ENCODE measurements at places on chromosomes 5 and 9.
A peak's percentile ranks its signal among the peaks of the same experiment; 100 is the strongest.

DNA sequence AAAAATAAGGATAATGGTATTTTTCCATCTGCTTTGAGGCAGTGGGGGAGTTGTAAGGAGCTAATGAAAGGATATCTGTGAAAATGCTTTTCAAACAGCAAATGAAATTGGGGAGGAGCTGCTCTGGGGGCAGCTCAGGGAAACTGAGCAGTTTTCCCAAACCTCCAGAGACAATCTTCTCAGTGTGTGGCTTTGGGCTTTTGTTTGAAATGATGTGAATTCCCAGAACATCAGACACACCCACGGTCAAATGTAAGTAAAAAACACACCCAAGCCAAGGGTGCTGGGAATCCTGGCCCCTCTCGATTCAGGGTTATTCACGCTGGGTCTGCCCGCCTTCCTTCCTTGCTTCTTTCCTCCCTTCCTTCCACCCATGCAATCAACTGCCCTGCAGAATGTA is 512.6 kb downstream of the BNC2 start:
- no peak for DNase-seq

DNA sequence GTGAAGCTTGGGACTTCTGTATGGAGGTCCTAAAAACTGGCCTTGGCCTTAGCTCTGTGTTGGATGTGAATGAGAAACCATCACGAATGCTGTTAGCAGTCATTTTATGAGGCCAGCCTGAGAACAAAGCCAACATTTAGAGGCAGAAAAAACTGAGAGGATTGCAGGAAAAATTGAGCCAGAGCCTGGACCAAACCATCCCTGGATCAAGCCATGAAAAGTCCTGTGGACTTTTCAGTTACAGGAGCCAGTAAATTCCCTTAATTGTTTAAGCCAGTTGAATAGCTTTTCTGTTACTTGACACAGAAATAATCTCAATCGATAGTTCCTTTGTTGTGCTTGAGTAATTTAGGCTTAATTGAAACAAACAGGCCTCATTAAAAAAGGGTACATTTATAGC is 42.6 kb upstream of the SPATA31D4 start:
- DNase-seq = no peak

GRCh38 chr9:1869843-1870242 is 145.3 kb upstream of the SMARCA2 start:
- DNase-seq = peak; percentile 14

DNA sequence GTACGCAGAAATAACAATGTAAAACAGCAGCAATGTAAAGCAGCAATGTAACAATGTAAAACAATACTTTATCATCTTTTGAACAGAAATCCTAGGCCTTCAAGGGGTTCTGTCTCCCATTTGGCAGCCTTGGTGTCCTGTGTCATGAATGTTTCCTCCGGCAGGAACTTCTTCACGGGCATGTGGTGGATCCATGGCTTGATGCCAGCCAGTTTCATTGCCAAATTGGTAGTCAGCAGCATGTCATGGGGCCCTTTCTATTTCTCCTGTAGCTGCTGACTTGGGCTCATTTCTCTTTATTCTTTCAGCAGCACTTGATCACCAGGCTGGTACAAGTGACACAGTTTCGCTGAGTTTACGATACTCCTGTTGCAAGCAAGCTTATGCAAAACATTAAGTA is 275.3 kb downstream of the HTR1A start:
- DNase-seq = no peak

DNA sequence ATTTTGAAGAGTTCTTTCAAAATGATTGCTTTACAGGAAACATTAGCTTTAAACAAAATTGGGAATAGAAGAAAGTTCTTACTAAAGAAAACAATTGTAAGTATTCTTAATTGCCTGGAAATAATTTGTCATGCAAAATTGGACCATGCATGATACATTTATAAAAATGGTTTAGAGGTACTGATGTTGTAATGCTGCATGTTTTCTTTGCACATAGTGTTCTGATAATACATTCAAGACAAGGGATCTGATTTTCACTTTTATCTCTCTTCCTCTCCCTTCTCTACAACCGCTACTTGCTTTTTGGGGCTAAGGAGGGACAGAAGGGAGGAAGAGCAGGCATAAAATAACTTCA is 211.6 kb upstream of the MPDZ start:
- no peak for DNase-seq

DNA sequence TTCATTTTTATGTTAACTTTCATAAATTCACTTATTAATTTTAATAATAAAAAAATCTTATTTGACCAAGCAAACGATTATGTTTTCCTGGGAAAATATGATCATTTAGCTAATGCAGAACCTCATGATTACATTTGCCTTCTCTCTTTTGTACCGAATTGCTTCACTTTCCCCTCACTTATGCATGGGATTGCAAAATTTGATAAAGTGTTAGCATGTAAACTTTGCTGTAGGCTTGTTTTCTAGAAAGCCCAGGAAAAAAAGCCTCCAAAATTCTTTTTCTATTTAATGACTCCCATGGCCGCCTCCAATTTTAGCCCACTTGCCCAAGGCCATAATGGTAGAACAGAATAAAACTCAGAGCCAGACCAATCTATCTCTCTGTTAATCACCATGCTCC is 82.8 kb upstream of the FBXL7 start:
- DNase-seq = no peak

- DNase-seq = no peak
Measured at GRCh38 chr5:134073404-134073803, 41.1 kb upstream of the TCF7 start.

GRCh38 chr5:150567031-150567717 is 59.2 kb downstream of the NDST1 start:
- no peak for DNase-seq

DNA sequence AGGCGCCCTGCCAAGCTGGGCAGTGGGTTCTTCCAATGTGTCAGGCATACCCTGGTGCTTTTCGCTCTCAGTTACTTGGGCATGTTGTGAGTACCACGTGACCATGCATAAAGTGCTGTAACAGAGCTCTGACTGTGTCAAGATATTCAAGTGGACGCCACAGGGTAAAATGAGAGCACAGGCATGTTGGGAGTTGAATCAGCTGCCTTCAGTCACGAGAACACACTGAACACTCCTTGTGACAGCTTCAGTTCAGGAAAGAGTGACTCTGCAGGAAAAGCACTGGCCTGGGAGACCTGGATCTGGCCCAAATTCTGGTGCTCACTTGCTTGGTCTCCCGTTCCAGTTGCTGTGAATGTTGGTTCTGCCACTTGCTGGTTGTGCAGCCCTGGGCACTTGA is 5.1 kb downstream of the MLANA start:
- no peak for DNase-seq

DNA sequence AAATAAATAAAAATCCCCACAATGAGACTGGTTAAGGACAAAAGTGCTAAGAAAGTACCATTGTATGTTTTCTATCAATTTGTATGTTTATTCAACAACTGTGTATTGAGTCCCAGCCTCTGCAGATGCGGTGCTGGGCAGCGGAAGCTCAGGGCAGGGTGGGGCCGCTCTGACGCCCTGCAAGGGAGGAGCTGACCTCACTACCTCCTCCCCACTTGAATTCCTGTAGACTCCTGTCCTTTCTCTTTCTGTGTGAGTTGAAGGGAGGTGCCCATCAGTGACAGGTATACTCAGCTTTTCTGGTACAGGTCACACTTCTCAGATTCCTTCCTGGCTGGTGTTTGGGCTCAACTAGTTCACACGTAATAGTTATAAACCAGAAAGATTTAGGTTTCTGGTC is 27.0 kb downstream of the ANGPTL2 start:
- no peak for DNase-seq

DNA sequence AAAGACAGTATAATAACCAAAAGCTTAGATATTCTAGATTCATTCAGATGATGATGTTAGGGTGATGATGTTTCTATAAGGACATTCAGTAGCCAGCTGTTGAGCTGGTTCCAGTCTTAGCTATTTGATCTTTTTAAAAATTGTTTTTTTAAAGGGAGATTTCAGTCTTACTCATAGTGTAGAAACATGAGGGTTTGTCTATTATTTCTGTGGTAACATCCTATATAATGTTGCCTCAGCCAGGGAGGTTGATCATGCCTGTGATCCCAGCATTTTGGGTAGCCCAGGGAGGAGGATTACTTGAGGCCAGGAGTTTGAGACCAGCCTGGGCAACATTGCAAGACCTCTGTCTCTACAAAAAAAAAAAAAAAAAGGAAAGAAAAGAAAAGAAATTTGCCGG is 167.8 kb downstream of the DOCK2 start:
- no peak for DNase-seq

DNA sequence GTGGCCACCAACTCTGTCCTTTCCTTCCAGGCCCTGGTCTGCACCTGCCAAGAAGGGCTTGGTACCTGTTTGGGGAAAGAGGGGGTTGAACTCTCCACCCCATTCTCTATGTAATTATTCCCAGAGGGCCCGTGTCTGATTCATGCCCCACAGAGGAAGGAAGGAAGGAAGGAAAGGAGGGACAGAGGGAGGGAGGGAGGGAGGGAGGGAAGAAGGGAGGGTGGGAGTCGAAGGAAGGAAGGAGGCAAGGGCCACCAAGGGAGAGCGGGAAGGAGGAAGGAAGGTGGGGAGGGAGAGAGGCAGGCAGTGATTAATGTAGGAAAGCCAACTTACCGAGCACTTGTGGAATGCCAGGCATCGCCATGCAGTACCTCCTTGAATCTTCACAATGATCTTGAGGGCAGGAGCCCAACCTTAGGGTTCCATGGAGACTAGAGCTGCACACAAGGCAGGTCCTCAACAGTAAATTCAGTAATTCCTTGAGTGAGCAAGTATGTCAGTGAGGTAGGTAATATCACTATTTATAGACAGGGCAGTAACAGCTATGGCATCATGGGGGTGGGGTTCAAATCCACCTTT is 75.8 kb downstream of the FGF18 start:
- DNase-seq = no peak

DNA sequence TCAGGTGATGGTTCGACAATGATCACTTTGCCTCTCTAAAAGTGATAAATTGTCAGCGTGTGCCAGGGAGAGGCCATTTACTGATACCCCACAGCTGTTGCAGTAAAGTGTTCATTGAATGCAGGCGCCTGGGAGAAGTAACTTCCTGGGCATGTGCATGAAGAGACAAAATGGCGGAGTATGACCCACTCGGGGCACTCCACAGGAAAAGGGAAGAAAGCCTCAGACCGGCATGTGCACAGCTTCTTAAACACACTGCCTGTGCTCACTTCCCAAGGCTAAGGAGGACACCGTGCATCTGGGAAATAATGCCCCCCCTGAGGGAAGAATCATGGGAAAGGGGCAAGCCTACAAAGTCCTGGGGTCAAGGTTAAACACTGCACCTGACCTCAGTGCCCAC is 329.5 kb downstream of the ICE1 start:
- no peak for DNase-seq

GRCh38 chr5:103258957-103259704 is 568 bp downstream of the MACIR start:
- DNase-seq = peak; percentile 57

DNA sequence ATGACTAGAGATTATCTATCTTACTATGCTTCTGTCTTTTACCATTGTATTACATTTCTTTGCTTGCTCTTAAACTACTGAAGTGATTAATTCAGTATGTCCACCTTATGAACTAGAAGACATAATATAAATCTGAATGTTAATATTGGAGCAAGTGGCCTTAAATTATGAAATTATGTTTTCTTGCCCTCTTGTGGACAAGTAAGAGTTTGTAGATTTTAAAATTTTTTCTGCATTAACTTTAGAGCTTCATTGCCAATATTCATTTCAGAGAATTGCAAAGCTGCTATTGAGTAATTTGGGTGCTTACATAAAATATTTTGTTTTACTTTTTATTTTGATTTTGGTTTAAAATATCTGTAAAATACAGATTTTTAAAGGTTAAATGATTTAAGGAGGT is 55.3 kb downstream of the RANBP17 start:
- DNase-seq = no peak

DNA sequence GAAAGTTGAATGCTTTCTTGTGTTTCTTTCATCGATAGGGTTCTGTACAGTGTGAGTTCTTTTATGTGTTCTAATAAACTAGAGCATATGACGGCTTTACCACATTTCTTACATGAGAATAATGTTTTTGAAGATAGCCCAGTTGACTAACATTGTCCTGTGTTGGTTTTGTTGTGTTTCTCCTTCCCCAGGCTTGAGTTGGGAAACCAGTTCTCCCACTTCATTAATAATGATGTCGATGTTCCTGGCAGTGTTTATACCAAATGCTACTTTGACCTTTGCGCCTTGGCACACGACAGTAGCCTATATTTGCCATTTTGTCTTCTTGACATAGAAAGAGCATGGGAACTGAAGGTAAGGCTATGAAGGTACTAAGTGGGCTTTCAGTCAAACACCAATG is 14.4 kb upstream of the ZNF782 start:
- no peak for DNase-seq

DNA sequence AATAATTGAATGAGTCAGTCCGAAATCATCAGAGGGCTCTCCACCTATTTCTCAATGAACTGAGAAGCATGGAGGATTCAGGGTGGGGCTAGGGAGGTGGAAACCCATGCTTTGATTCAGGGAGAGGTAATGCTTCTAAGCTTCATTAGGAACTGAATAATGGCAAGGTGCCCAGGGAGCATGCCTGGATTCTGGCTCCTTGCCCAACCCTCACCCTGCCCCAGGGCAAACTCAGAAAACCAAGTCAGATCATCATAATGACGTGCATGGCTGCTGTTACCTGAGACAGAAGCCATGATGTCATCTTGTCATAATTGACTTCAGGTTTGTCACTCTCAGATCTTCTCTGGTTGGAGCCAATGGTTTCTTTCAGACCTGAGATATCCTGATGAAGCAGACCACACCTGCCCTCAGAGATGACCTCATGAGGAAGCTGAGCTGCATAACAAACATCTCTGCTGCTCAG is 199.6 kb downstream of the SYK start:
- no peak for DNase-seq

DNA sequence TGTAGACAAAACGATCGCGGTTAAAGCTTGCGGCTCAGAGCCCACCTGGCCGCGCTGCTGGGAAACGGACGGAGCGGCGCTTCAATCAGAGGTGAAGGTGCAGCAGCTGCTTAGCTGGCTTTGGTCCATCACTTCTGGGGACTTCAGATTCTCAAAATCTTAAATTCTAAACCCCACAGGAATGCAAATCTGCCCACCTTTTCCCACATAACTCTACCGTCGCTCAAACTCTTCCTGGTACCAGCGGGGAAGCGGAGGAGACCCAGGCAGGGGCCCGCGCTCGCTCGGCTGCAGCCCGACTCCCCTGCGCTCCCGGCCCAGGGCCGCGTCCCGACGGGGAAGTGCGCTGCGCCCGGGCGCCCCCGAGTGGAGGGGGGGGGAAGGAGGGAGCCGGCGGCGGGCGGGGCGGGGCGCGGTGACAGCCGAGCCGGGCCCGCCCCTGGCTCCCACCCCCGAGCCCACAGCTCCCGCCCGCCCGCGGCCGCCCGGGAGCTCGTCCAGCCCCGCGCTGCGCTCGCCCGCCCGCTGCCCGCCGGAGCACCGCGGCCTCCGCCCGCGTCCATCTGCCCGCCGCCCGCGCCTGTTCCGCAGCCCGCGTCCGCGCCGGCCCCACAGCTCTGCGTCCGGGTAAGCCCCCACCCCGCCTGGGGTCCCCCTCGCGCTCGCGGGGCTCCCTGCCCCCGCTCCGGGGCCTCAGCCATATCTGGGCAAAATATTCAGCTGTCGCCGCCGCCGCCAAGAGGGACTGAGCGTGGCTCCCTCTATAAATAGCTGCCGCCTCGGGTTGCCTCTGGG is at the start of gene TMOD1:
TSS of gene TMOD1 (plus strand) at position 490 of the 795 bp plus-strand sequence. CDS start 22,523 bp downstream, outside the sequence.
- peak; percentile 13 for DNase-seq

GRCh38 chr5:157541447-157542118 is 34.0 kb downstream of the ADAM19 start:
- no peak for DNase-seq

- DNase-seq = no peak
Measured at GRCh38 chr5:80867233-80867632, 92.9 kb upstream of the RASGRF2 start.

Measured in T-helper 17 cell (primary cell).